ENCODE measurements at places on chromosomes 1 and 21.

- DNase-seq, result no peak
Observed at GRCh38 chr21:22743085-22743484, 1744.9 kb downstream of the NCAM2 start.

DNA sequence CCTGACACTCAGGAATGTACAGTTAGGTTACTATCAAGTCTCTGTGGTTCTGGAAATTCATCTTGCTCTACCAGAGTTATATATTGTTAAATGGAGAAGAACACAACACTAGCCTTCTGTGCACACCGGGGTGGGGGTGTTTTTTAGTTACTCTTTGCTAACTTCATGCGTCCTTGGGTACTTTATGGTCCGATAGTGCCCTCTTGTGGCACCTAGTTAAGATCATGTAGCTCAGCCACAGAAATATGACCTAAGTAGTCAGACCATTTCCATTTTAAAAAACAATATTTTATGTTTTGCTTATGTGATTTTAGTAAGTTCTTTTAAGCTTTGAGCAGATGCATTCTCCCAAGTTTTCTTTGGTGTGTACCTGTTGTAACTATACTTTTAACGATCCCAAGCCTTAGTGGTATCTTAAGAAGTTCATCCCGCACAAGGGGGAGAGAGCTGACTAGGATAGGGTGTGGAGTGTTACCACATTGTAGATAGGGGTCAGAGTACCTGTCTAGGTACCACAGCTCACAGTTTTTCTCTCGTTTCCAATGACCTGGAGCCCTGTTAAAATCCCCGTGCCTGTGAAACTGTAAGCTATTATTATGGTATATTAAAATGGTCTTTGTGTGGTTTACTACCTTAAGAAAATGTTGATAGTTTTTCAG is 20.6 kb upstream of the SH3D21 start:
- peak; percentile 71 for DNase-seq

DNA sequence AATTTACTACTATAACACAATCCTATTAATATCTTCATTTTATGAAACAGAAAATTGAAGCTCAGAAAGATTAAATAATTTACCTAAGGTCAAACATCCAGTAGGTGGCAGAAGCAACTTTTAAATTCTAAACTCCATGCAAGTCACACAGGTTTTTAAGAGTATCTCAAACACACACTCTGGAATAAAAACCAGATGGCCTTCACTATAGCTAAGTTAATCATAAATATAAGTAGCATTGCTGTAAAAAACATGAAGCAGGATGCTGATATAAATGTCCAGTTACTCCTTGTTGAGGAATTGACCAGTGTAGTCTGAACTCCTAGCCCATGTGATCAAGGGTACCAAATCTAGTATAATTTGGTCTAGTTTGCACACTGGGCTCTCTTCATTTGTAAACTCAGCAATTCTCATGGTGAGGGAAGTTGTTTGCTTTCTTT is 9.4 kb upstream of the FMO3 start:
- no peak for DNase-seq

DNA sequence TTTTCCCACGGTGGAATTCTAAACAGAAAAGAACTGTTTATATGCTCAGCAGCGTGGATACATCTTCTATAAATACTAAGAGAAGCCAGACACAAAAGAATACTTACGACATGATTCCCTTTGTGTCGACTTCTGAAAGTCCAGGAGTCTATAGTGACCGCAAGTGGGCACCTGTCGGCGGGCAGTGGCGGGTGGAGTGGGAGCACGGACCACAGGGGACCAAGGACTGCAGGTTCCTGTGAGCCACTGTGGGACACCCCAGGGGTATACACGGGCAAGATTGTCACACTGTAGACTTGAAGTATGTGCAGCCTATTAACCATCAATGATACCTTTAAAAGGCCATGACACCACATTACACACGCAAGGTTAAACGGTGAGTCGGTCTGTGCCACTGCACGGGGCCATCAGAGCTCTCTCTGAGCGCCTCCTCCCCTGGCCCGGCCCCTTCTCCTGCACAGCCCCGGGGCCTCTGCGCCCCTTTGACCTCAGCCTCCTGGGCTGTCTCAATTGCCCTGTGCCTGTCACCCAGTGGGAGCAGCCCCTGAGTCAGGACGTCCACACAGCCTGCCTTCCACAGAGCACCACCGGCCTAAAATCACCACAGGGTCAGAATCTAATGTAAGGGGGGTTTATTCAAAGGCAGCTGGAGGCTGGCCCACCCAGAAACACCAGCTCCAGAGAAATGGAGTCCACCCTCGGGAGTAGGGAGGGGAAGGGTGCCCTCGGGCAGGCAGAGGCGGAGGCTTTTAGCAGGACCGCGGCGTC is 90.0 kb upstream of the COL6A1 start:
- DNase-seq, result no peak

GRCh38 chr1:172239901-172240300 is 180.6 kb upstream of the C1orf105 start:
- DNase-seq, result no peak

- no peak for DNase-seq
Observed at GRCh38 chr1:10646347-10646861, 150.0 kb downstream of the CASZ1 start.

- DNase-seq, result no peak
Observed at GRCh38 chr1:15526021-15526489, 593 bp upstream of the DNAJC16 start.

- DNase-seq, result no peak
Observed at GRCh38 chr1:169483500-169483966, 2.2 kb downstream of the SLC19A2 start.

GRCh38 chr1:42933610-42934491 is 24.8 kb downstream of the SLC2A1 start:
- no peak for DNase-seq

DNA sequence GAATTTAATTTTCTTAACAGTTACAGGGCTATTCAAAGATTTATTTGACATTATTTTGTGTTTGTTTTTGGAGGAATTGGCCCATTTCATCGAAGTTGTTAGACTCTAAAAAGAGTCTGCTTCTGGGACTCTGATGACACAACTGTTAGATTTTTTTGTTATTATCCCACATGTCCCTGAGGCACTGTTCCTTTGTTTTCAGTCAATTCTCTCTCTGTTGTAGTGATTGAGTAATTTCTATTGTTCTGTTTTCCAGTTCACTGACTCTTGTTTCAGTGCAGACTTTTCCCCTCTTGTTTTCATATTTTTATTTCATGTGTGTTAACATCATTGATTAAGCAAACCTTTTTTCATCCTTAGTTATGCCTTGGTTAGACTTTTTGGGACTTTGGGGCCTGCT is 325.0 kb downstream of the ZNF326 start:
- no peak for DNase-seq

GRCh38 chr1:41268154-41268770 is 26.2 kb upstream of the SCMH1 start:
- DNase-seq, result peak; percentile 83

- DNase-seq, result no peak
Observed at GRCh38 chr1:244854166-244854565, 10.2 kb downstream of the HNRNPU start.

DNA sequence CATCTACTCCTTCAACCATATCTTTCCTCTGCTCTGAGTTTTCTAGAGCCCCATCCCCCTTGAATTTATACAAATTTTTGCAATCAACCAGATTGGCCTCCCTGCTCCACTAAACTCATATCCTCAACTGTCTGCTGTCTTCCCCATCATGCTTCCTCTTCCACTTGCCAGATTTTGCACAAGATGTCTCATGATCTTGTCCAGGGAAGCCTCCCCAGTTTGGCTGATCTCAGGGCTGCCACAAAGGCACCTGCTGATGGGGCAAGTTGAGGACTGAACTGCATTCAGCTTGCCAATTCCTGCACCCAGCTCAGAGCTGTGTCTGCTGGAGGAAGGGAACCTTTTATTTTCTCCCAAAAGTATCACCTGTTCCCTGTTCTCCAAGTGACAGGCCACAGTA is 3.9 kb upstream of the KCNJ9 start:
- DNase-seq, result no peak

- no peak for DNase-seq
Observed at GRCh38 chr1:149906570-149907075, 7.3 kb downstream of the BOLA1 start.

DNA sequence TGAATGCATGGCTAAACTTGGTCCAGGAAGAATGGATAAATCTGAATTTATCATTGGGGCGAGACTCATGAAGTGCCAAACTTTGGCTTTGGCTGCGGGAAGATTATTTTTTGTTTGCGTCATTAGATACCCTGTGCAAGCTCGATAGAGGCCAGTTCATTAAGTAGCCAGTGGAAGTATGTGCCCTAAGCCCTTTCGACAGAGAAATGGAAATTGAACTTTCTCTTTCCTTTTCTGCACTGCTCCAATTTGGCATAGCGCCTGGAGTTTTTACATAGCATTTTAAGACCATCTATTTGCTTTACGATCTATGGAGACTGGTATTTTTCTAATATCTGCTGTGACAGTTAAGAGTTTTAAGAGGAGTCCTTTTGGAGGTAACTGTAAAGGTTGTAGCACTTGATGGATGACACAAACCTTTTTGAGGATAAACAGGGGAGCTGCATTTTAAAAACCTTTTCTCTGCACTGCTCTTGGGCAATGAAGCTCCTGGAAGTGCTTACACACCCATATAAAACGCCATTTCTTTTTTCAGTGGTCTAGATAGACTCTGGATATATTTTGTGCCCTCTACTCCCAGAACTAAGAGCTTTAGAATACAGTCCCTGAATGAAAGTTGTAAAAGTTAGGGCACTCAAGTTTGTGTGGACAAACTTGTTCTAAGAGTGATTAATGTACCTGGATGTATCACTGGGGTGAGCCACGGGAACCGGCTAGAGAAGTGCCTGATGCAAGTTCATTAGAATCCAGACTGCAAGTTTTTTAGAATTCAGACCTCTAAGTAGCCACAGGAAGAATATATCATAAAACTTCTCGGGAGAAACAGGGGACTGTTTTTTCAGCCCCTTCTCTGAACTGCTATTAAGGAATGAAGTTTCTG is 41.3 kb upstream of the CFHR3 start:
- no peak for DNase-seq

DNA sequence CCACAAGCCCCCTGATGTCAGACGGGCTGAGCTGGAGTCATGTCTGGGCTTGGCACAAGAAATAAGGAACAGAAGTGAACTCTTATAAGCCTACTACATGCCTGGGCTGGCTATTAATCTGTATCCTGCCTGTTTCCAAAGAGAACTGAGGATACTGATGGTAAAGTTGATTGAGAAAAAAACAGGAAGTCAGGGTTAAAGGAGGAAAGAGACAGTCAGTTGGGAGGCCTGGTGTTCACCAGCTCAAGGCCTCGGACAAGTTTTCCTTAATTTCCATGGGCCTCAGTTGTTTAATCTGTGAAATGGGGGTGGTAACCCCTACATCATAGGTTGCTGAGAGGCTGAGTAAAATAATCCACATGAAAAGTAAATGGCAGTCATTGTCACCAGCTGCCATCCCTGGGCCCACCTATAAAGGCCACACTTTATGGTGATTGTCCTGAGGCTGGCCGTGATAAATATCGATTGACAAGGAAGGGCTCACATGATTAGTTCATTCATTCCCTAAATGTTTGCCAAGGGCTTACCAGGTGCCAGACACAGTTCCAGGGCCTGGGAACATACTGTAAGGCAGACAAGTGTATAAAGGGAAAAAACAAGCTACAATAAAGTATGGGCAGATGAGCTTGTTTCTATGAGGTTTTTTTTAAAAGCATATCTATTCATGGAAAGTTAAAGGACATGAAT is 2.8 kb downstream of the ALDH4A1 start:
- no peak for DNase-seq

- DNase-seq, result peak; percentile 72
Observed at GRCh38 chr1:55288245-55288644, 73.1 kb upstream of the USP24 start.

DNA sequence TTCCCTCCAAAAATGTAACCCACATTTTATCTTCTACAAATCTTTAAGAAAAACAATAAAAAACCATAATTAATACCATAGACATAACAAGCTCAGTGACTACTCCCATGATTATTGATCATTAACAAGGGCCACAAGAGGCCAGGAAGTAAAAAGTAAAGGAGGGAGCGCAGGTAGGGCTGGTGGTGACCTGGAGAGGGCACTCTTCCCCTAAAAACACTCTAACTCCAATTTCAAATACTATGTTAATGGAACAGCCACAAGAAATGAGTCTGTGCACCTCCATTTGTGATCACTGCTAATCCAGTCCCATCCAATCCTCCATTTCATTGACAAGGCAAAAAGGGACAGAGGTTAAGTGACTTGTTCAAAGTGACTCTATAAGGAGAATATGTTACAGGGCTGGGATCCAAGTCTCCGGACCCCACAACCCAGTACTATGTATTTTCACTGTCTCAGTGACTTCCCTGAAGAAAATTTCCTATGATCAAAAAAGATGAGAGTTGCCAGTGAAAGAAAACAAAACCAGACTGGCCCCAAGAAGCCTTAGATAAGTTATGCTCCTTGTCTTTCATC is 41.2 kb upstream of the CFAP298 start:
- peak; percentile 55 for DNase-seq

DNA sequence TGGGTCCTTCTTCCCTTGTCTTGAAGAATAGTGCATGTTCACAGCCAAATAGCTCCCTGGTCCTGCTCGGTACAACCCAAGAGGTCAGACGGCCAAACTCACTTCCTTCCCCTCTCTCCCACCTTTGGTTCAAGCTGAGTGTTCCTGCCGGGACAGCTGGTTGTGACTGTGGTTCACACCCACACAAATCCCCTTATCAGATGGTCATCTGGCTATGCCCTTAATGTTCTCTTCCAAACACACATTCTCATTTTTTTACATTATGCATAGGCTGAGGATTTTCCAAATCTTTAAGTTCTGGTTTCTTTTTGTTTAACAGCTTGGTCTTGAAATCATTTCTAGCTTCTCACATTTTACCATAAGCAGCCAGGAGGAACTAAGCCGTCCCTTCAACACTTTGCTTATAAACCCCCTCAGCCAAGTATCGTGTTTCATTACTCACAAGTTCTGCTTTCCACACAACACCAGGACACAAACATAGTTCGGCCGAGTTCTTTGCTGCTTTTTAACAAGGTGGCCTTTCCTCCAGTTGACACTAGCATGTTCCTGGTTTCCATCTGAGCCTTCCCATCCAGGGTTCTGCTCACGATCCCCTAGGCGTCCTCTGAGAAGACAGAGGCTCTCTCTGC is 19.7 kb upstream of the TSPEAR start:
- DNase-seq, result no peak

- DNase-seq, result no peak
Observed at GRCh38 chr1:67963263-67963662, 87.2 kb downstream of the DIRAS3 start.

- no peak for DNase-seq
Observed at GRCh38 chr1:209587789-209588188, 4.3 kb downstream of the CAMK1G start.

DNA sequence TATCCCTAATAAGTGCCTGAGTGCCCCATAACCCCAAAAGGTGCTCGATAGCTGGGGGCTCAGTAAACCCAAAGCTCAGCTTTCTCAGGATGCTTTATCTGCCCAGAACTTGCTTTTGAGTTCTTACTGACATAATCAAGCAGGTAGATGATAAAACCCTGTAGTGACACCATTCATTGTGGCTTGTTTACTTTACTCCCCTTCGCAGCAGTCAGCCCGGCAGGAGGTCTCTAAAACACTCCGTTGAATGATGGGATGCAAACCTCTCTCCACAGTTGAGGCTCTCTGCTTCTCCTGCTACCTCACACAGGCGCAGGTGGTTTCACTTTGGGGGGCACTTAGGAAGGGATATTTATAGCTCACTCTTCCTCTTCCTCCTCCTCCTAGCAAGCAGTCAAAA is 349.4 kb downstream of the HLX start:
- no peak for DNase-seq

Measured in GM10248 (cell line).